Fibroblast of skin of left quadriceps (primary cell): ENCODE measurements at places on chromosomes 13 and 19.

GRCh38 chr19:2540646-2541454 lies 64.9 kb downstream of the GADD45B start:
- peak; percentile 97 for DNase-seq

DNA sequence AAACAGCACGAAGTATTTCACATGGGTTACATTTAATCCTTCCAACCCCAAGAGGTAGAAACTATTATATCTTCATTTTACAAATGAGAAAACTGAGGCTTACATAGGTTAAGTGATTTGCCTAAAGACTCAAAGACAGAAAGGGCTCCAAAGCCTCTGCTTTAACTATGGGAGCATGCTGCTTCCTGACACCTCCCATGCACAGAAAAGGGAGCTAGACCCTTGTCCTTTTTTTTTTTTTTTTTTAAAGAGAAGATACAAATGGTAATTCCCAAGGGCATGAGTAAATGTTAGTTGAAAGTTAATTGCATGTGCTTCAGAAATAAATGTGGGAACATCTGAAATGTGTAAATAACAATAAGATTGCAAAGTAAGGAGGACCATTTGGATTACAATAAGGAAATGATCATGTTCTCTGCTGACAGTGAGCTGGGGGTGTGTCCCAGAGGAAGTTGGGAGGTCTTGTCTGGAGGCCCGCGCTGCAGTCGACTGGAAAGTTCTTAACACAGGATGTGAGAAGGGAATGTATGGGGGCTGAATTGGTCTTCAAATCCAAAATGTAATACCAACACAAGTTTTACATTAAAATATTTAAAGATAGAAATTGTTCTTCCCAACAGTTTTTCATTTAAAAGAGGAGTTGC lies 500.3 kb downstream of the KLF12 start:
- no peak for DNase-seq

DNA sequence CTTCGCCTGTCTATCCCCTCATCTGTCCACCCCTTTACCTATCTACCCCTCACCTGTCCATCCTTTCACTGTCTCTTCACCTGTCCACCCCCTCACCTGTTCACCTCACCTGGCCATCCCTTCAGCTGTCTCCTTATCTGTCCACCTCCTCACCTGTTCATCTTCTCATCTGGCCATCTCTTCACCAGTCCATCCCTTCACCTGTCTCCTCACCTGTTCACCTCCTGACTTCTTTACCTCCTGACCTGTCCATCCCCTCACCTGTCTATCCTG lies 13.2 kb upstream of the KANK2 start:
- no peak for DNase-seq

DNA sequence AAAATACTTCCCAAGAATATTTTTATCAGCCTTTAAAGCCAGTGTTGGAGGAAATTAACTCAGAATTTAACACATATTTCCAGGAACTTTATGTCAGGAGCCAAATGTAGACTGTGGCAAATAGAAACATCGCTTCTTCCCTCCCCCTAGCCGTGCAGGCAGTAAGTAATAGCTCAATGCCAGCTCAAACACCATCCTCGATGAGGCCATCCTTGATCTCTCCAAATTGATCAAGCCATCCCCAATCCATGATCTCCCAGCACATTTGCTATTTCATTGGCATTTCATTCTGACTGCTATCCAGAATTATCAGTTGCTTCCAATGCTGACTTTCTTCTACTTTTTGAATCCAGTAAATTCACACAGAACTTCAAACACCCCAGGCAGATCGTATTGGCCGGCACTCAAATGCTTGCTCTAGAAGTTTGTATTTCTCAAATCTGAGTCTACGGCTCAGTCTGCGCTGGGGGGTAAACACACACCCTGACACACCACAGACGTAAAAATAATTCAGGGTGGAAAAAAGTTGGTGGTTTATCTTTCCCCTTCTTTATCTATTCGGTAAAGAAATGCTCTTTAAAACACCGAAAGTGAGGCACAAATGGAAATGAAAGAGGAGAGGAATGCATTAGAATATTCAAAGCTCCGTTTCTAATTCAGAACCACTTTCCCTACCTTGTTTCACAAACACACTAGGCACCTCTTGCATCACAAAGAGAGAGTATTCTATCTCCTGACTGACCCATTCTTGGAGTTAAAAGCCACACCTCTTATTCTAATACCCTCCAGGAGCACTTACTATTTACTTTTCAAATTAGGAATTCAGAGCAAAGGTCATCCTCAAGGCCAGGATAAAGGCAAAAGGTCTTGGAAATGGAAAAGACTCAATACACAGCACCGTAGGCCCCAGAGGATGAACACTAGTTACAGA lies 991 bp downstream of the OBI1 start:
- DNase-seq: no peak

DNA sequence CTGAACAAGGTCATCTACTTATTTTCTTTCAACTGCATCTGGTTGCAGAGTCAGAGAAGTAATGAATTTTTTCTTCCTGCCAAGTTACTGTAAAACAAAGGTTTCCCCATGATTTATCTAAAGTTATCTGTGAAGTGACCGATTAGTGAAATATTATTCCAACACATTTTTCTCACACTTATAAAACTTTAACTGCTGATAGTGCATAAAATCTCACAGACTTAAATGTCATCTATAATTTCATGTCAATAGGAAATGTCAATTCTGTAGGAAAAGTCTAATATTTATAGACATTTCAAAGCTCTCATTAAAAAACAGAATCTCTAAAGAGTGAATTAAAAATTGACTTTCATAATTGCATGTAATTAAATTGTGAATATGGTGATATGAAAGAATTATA lies 397.2 kb downstream of the SLITRK1 start:
- no peak for DNase-seq
